ENCODE measurements at places on chromosomes 5 and 9.

DNA sequence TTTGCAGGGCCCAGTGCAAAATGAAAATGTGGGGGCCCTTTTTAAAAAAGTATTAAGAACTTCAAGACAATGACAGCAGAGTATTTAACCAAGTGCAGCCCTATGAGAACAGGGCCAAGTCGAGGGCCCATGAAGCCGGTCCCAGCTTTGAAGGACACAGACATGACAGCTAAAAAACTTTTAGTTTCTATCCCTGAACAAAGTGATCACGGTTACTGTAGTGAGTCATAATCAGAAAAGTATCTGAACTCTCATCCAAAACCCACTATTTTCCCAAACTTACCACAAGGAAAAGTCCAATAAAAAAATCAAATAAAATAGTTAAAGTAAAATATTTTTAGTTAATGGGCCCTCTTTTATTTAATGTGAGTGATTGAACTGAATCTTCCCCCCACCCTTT lies 126.0 kb downstream of the MEF2C start:
- DNase-seq: no peak

DNA sequence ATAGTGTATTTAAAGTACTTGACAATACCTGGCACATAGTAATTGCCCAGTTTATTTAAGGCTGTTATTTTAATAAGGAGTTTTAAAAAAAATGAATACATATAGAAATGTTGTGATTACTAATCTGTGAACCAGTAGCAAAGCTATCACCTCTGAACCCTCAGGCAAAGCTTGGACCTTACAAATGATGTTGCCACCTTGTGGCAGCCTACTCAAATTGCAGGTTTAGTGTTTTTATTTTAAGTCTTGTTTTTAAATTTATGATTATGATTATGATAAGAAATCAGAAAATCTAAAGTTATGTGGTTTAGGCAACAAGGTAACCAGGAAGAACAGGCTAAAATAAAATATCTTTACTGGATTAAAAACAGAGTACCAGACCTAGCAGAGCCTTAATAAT lies 35.8 kb downstream of the PPARGC1B start:
- no peak for DNase-seq

DNA sequence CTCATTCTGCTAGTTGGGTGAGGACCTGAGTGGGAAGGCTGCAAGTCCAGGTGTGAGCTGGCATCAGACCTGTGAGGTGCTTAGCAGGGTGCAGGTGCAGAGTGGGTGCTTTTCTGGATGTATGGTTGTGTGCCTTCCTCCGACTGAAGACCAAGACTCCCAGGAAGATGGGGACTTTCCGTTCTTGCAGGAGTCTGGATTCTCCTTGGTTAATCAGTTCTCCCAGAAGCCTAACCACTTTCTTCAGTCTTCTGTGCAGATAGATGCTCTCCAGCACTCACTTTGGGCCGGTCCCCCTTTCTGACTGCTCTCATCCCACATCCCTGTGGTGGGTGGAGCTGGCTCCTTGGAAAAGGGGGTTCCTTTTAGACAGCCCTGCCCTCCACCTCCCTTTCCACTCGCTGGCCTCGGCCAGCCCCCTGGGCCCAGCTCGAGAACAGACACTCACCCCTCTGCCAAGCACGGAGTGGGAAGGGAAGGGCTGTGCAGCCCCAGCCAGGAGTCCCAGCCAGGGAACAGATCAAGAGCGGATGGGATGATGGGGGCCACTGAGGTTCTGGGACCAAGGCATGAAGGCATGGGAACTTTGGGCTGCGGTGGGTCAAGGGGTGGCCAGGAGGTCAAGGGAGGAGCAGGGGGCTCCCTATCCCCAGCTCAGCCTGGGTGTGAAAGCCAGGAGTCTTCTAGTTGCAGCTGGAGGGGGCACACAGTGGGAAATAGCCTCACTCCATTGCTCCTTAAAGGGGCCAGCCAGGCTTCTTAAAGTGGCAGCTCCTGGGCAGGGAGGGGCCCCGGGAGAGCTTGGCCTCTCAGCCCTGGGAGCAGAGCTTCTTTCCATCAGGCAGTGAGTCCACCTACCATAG lies 62.4 kb downstream of the FGF18 start:
- DNase-seq: no peak

DNA sequence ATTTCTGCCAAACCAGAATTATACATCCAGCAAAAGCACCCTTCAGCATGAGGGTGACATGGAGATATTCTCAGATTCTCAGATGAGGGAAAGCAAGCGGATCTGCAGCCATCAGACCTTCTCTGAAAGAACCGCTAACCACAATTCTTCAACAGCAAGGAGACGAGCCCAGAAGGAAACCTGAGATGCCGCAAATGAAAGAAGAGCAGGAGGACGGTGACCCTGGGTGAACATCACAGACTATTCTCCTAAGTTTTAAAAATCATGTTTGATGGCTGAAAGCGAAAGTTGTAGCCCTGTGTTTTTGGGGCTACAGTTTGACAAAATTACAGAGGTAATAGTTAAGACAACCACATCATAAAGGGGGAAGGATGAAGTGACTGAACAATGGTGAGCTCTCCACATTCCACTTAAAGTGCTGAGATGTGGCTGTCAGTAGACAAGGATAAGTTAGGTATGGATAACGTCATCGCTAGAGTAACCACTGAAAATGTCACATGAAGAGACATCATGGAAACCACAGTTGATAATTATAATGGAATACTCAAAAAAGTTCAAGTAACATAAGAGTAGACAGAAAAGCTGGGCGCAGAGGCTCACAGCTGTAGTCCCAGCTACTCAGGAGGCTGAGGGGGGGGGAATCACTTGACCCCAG lies 31.5 kb upstream of the NSMF start:
- DNase-seq: no peak

All from stimulated activated CD4-positive, alpha-beta T cell treated with anti-CD3 and anti-CD28 coated beads, Interleukin-1b, Interleukin-23, amount 100 ng/mL, for 24 hours (primary cell).